Smooth muscle cell of bladder (primary cell): ENCODE measurements at places on chromosomes 6 and 20. TPM values are rescaled to one million over a fixed set of nuclear protein-coding genes. Genes with fewer than 3 reads are reported as not detected.

ZNF391 gene
- total RNA-seq = 0.85 and 0.92 TPM in 2 replicates

LGSN gene
- under 0.01 TPM in 2 replicates for total RNA-seq

RHAG gene
- total RNA-seq = not detected in 2 replicates

NNAT gene
- 0.14 TPM in 1 of 2 replicates, not detected in the other for total RNA-seq

NKAIN4 gene
- total RNA-seq = 0.18 TPM in 1 of 2 replicates, not detected in the other

FAXC gene
- 0.28 and 0.55 TPM in 2 replicates for total RNA-seq

C6orf132 gene
- 0.46 and 0.71 TPM in 2 replicates for total RNA-seq

SNRPB gene
- total RNA-seq = 82.6 and 101 TPM in 2 replicates

ISM1 gene
- under 0.01 and 0.09 TPM in 2 replicates for total RNA-seq

ADGB gene
- not detected in 2 replicates for total RNA-seq

PRIM2 gene
- 25.3 and 54.0 TPM in 2 replicates for total RNA-seq

DPPA5 gene
- not detected in 2 replicates for total RNA-seq

BMP6 gene
- 29.0 and 70.7 TPM in 2 replicates for total RNA-seq

GSTA2 gene
- not detected in 2 replicates for total RNA-seq

EEF1A2 gene
- total RNA-seq = 1.3 and 3.0 TPM in 2 replicates

OGFR gene
- total RNA-seq = 33.0 and 38.6 TPM in 2 replicates

PNPLA1 gene
- total RNA-seq = under 0.01 TPM in 1 of 2 replicates, not detected in the other

KIAA0408 gene
- total RNA-seq = 0.37 and 0.71 TPM in 2 replicates

HSF2 gene
- 20.5 and 21.2 TPM in 2 replicates for total RNA-seq

LY6G5C gene
- 0.09 and 0.43 TPM in 2 replicates for total RNA-seq
